ENCODE measurements at places on chromosomes 3 and 15. TPM values are rescaled to one million over a fixed set of nuclear protein-coding genes. Genes with fewer than 3 reads are reported as not detected.

C3orf80 gene
- not detected for total RNA-seq

GRCh38 chr3:59654480-59655417 lies 604.9 kb upstream of the CFAP20DC start:
- DNase-seq: peak; percentile 71

DNA sequence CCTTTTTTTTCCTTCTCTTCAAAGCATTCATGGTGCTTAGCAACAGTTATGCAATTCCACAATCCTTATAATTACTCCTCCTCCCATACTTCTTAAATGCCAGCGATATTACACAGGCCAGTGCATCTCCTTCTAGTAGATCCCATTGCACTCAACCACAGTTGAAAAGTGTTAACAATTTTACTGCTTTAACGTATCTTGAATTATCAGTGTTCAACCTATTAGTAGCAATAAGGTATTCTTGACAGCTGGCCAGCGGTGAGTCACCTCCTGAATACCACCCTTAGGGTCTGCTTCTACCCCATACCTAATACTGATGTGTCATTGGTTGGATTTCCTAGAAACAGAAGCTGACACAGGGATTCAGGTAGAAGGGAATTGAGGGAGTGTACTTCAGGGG lies 24.0 kb upstream of the TEX9 start:
- DNase-seq: peak; percentile 80

GRCh38 chr3:127182848-127183714 lies 9.8 kb upstream of the PRR23E start:
- no peak for DNase-seq

DNA sequence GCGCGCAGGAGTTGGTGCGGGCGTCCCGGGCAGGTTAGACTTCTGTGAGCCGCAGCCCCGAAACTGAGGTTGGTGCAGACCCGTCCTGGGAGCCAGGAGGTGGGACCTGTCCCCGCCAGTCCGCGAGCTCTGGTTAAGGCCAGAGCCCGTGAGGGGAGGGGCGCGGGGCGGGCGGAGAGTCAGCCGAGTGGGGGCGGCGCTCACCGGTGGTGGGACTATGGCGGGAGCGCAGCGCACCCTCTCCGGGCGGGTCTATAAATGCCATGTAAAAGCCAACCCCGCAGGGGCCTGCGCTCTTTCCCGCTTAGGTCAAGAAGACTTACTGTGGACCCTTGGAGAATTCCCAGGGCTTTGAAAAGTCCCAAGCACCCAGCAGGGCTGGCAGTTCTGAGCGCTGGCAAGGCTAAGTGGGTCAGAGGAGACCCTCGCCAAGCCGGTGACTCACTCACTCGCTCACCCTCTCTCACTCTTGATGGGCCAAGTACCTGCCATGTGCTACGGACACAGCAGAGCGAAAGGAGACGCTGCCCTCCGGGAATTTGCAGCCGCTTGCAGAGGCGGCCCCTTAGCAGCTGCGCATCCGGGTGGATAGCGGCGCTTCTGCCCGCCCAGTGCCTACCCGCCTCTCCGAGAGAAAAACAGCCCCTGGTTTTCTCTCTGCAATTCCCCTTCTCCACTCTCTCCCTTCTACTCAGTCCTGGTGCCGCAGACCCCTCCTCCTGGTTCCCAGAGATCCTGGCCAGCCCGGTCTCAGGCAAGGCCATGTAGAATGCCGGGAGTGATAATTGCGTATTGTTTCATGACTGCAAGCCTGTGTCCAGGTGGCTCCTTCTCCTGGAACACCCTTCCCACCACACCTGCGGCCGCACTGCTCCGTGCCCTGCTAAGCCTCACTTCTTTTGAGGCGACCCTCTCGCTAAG lies at the start of gene ALDH1L1:
TSS of gene ALDH1L1 (minus strand) at position 110 of the 921 bp plus-strand sequence. CDS start 19,607 bp downstream, outside the sequence.
- DNase-seq: peak; percentile 32

All from mammary epithelial cell (primary cell).